ENCODE measurements at places on chromosomes 7 and 10.

DNA sequence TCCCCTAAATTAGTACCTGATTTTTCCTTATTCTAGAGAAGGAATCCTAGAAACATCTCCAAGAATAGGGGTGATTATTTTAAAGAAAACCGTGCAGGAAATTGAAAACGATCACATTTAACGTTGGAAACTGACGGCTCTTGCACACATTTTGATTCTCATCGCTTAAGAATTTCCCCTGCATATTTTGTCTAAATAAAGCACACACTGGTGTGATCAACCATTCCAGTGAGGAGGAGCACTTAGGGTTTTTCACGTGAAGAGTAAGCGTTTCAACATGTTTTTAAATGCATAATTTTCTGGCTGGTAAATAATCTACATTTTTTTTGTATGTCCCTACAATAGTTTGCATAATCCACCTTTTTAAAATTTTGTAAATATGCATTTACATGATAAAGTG lies 229.7 kb upstream of the PFKP start:
- no peak for DNase-seq

DNA sequence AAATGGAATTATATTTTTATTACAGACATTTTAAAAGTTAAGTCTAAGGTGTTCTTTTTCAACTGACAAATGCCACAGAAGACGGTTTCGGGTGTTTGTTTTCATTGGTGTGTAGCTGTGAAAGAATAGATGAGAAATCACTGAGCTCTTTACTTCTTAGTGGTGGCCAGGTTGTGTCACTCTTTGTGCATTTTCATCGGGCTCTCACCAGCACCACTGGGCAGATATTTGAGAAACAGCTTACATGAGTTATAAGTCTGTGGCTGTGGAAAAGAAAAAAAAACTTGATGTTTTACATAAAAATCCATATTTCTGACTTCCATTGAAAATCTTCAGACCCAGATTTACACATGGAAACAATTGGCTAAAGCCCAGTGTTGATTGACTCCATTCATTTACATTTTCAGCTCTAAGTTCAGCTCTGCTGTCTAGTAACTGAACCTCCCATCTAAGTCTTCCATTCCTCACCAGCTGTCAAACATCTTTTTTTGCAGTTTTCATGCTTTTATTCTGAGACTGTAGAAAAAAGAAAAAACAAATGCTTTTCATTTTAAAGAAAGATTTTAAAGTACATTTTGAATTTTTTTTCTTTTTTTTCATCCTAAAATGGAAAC lies 22.3 kb downstream of the CABCOCO1 start:
- no peak for DNase-seq

- DNase-seq, result no peak
Measured at GRCh38 chr7:154620141-154620755, 382.7 kb downstream of the PAXIP1 start.

- DNase-seq, result no peak
Measured at GRCh38 chr10:78706256-78706655, 362.5 kb upstream of the ZMIZ1 start.

GRCh38 chr7:45625714-45626440 lies 51.7 kb downstream of the ADCY1 start:
- DNase-seq, result no peak
